ENCODE measurements at places on chromosomes 3 and 15.

DNA sequence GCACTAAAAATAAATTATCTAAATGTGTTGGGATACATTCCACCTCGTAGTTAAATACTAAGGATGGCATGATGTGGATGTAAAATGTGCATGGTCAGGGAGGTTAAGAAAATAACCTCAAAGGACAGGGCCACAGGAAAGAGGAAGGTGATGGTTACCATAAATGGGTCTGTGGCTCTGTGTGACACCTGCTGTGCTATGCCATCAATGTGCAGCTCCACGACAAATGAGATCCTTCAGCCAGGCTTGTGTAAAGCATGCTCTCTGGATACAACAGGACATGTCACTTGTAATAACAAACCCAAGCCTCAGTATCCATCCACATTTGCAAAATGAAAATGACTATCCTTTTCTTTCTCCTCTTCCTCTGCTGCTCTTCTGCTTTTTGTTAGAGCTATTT is 456.7 kb upstream of the RASGRP1 start:
- no peak for ATAC-seq

DNA sequence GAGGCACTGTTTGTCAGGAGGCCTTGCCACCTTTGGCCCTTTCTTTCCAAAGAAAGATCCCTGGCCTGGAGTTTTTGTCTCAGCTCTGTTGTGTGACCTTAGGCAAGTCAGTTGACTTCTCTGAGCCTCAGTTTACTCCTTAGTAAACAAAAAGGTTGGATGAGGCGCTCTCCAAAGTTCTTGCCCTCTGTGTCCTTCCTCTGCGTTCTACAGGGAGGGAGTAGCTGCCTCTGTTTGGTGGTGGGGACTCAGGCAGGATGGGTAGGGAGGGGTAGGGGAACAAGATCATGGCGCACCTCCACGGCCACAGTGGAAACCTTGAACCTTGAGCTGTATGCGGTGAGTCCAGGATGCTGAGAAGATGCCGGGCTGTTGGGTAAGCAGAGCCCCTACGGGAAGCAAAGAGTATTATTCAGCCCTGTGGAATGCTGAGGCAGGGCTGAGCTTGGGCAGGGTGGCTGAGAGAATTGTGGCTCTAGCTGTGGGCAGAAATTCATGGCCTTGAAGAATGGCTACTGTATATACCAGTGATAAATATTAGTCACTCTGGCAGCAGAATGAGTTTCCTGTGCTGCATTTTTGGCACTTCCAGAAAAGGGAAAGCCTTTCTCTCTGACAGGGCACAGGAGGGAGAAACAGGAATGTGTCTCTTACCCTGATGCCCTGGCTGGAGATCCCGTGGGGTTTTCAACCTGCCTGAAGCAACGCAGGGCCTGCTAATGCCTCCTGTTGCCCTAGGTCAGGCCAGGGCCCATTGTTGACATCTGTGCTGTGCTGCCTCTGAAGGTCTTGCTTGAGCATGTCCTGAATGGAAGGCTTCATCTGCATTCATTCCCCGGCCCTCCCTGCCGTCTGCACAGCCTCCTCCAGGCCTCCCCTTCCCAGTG is 39.9 kb downstream of the SMAD3 start:
- peak; percentile 84 for ATAC-seq

GRCh38 chr3:21237638-21238037 is 513.4 kb downstream of the ZNF385D start:
- no peak for ATAC-seq

DNA sequence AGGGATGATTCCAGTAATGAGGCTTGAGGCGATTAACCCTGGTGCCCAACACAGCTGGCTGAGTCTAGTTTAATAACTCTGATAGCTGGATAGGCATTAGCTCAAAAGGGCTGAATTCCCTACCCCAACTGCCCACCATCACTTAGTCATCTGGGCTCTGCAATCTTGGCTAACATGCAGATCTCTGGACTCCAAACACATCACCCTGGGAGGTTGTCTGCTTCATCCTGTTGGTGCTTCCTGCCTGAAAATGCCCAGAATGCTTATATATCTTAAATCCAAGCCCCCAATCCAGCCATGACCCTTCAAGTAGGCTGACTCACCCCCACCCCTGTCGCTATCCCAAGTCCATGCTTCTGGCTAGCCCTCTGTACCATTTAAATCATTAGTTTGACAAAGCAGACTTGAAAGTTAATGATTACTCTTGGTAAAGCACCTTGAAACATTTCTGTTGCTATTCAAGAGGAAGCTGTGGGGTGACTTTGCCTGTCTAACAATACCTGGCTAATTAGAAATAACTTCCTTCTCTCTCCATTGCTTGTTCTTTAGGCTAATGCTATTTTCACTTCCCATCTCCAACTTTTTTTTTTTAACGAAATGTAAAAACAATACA is 107.0 kb upstream of the RORA start:
- no peak for ATAC-seq

DNA sequence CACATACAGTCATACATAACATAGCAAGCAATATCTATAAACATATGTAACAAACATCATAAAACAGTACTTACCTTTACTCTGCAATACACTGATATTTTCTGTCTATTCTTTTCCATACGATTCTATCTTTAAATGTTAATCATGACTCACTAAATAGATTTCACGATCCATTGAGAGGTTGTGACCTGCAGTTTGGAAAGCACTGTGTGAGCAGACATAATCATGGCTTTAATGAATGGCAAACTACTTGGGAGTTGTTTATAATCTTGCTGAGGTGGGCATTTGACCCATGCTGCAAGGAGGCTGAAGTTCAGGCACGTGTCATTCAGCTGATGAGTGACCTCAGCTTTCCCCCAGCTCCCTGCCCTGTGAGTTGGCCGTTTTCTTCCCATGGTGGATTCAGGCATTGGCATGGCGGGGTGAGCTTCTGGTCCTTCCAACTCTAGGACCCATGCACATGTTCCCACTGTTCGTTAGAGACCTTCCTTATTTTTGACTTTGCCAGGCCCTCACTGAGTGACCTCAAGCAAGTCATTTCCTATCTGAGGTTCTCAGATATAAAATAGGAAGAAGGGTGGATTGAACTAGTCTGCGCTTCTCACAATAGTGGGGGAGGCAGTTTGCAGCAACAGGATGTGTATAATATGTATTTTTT is 41.7 kb downstream of the PAQR5 start:
- no peak for ATAC-seq

- no peak for ATAC-seq
These were observed 63.1 kb downstream of the IL20RB start for GRCh38 chr3:137020888-137021287.

- no peak for ATAC-seq
These were observed 727.2 kb downstream of the SI start for GRCh38 chr3:164351131-164351530.

DNA sequence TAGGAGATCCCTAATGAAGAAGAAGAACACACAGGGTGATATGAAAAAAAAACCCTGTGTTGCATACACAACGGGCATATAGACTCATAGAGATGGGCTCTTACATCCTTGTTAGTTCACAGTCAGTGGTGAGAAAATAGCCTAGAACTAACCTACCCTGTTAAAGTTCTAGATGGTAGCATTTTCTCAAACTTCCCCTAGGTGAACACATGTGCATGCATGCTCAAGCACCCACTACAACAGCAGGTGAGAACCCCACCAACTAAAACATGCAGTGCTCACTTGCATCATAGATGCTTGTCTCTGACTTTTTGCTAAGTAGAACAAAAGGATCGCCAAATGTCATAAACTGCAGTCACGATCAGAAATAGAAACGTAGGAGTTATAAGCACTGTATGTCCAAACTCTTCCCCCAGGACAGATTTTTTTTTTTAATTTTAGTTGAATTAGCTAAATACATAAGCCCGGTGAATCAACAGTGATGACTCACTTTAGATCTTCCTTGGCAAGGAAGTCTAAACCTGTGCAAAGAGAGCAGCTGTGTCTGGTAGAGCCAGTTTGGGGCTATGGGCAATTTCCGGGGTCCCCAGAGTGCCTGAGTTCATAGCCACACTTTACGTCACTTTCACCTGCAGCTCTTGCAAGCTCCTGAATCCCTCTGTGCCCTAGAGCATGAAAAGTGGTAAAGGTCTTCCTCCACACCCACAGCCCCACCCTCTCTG is 96.2 kb upstream of the SEMA6D start:
- ATAC-seq, result no peak

DNA sequence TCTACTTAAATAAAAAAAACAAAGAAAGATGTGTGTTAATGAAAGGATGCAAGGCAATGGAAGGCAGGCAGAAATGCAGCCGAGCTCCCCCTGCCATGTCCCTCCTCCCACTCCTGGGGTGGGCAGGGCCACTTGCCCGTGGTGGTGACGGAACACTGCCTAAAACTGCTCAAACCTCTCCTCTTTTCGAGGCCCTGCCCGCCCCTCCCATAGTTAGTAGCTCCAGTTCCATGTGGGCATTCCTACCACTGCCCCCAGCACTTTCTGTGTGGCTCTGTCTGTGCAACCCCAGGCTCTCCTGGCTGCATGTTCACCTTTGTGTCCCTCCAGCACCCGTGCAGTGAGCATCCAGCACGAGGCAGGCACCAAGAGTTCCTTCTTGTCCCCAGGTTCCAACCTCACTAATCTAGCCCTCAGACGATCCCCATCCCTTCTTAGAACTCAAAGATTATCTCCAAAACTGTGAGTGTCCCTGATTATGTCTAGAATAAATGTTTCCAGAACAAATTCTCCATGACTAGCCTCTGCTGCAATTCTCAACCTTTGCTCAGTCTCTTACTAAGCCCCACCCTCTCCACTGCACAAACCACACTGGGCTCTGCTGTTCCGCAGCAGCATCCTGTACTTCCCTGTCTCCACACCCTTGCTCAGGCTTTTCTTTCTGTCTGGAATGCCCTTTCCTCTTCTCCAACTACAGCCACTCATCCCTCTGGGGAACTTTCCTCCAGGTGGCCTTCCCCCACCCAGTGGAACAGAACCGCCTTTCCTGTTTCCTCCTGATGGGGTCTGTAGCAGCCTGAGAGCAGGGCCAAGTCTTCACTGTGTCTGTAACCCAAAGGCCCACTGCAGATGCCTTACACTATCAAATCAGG is 32.6 kb upstream of the SPTBN5 start:
- no peak for ATAC-seq

GRCh38 chr3:43210049-43211027 is 76.0 kb upstream of the SNRK start:
- ATAC-seq, result no peak

DNA sequence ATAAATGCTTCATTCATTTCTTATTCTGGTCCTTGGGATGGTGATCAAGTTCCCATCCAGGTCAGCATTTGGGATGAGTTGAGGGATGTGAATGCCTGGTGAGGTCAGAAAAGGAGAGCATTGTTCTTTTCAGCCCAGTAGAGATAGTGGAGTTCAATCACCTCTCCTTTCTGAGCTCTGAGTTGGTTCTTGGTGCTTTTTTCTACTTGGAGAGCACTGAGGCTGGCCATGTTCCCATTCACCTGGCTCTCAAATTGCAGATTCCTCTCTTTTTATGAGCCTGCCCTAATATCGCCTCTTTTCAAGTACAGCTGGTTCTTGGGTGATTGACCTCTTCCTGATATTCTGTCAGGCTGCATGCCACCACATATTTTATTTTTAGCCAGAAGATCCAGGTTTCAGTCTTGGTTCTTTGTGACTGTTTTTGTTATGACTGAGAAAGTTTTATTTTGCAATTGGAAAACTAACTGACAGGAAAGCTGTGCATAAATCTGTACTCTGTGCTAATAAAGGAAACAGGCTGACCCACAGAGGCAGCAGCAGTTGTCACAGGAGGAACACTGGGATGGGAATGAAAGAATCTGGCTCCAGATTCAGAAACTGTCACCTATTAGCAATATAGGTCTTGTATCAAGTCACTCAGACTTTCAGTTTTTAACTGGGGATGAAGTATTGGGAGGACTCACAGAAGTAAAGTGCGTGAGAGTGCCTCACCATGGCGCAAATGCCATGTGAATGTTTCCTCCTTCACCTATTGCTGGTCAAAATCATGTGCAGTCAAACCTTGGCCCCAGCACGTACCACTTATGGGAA is 10.7 kb downstream of the AQP9 start:
- ATAC-seq, result no peak

- no peak for ATAC-seq
These were observed 6.3 kb upstream of the GALNT15 start for GRCh38 chr3:16168211-16168610.

Data from SK-N-SH treated with all-trans-retinoic acid at 6 μM for 48 hours (cell line).